ENCODE measurements at places on chromosomes 1 and 21.

DNA sequence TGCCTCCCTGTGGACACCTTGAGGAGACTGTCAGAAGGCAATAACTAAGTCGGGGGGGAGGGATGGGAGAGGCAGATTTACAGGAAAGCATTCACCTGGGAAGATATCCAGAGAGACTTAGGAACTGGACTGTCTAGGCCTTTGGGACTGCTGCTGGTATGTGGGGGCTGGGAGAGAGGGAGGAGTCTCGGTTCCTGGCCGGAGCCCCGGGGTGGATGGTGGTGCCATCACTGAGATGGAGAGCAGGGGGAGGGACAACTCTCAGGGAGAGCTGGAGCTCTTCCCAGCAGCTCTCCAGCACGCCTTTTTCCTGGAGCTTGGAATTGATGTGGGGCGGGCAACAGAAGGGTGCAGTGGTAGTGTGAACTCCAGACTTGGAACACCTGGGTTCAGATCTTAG lies 22.1 kb downstream of the PTPRF start:
- no peak for DNase-seq

GRCh38 chr1:221778535-221779142 lies 36.8 kb upstream of the DUSP10 start:
- no peak for DNase-seq

- no peak for DNase-seq
Measured at GRCh38 chr1:172167796-172168596, 252.5 kb upstream of the C1orf105 start.

DNA sequence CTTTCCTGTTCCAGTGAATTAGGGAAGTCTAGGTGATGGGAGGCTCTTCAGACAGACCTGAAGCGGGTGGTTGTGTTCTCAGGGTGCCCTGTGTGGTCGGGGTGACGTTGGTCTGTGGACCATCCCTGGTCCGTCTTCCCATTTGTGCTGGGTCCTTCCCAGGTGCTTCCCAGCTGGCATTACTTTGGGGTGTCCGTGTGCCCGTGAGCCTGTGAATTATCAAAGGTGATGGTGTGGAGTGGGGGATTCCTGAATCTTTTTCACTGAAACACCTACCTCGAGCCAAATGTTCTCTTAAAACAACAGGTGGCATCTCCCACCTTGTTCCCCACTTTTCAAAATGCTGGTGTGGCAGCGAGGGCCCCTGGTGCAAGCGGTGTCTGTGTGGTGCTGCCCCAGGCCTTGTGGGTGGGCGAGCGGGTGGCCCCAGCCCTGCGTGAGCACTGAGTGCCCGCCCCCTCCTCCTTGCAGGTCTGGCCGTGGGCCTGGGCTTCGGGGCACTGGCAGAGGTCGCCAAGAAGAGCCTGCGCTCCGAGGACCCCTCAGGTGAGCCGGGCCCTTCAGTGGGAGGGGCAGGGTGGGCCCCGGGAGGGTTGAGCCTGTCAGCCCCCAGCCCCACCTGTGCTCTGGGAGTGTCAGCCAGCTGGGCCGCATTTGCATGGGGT lies 37.0 kb downstream of the COQ8A start:
- peak; percentile 11 for DNase-seq

- no peak for DNase-seq
Measured at GRCh38 chr1:26391450-26391849, 18.9 kb upstream of the ZNF683 start.

DNA sequence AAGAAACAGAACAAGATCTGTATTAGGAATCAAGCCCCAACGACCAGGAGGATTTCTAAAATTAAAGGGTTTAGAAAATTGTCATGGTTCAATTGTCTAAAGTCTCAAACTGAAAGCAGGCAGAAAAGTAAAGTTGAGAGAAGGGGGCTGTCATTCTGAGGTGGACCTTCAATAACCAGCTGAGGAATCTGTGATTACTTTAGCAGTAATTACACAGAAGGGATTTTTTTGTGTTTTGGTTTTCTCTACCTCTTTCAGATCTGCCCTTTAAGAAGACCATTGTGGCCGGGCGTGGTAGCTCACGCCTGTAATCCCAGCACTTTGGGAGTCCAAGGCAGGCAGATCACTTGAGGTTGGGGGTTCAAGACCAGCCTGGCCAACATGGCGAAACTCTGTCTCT lies 17.4 kb downstream of the AIDA start:
- no peak for DNase-seq

- DNase-seq, result no peak
Measured at GRCh38 chr1:112676543-112676942, 2.1 kb downstream of the MOV10 start.

DNA sequence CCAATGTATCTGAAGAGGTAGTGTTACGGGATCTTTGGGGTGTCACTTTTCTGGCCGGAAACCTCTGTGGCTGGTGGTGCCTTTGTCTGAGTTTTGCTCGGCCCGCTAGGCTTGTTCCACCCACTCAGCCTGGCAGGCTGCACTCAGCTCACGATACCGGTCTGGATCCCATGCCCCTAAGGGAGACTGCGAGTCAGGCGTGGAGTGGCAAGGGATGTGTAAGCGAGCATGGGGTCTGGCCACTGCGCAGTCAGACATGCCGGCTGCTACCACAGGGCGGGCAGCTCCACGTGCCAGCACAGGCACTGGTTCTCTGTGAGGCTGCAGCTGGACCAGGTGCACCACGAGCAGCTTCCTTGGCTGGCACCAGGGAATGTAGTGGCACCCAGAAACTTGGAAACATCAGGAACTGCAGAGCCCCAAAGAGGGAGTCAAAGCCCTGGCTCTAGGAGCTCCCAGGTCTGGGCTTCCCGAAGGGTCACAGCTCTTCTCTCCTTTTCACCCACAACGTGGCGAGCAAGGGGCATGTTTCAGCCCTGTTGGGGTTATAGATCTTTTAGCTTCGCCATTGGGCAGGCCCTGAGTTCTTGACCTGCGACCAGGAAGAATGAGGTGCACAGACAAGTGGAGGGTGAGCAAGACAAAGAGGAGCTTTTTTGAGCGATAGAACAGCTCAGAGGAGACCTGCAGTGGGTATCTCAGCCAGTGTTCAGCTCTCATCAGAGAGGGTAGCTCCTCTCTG lies 23.8 kb upstream of the LRRC8C start:
- DNase-seq, result no peak

GRCh38 chr1:69451196-69451595 lies 116.5 kb upstream of the LRRC7 start:
- no peak for DNase-seq

DNA sequence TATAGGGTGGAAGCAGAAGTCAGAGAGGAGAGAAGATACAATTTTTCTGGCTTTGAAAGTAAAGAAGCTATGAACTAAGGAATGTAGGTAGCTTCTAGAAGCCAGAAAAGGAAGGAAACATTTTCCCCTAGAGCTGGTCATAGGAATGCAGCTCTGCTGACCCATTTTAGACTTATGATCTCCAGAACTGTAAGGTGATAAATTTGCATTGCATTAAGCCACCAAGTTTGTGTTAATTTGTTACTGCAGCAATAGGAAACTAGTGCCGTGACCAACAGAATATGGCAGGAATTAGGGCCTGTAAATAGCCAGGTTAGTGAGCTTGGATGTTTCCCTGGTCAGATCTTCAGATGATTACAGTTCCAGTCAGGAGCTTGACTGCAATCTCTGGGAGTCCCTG lies 244.3 kb upstream of the C1orf105 start:
- DNase-seq, result no peak

DNA sequence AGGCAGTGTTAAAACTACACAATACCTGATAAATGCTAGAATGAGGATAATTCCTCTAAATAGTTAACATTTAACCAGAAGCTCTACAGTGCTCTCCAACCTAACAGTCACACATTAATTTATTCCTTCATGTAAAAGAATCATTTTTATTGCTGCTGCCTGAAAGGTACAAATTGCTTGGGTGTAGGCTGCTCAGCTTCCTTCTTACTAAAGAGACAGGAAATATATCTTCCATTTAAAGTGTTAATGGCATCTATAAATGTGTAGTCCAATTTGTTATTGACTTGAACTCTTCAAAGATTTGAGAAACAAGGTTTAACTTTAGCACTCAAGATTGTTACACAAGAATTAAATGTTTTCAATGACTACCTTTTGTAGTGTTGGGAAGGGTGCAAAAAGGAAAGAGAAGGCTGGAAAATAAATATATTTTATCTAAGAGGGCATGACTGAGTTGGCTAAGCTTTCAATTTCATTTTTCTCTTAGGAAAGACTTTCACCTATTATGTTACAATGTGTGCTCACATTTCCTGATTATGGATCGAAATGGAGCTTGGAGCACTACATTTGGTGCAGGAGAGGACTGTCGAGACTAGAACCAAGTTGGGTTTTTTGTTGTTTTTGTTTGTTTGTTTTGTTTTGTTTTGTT lies 105.5 kb upstream of the CACYBP start:
- DNase-seq, result no peak

DNA sequence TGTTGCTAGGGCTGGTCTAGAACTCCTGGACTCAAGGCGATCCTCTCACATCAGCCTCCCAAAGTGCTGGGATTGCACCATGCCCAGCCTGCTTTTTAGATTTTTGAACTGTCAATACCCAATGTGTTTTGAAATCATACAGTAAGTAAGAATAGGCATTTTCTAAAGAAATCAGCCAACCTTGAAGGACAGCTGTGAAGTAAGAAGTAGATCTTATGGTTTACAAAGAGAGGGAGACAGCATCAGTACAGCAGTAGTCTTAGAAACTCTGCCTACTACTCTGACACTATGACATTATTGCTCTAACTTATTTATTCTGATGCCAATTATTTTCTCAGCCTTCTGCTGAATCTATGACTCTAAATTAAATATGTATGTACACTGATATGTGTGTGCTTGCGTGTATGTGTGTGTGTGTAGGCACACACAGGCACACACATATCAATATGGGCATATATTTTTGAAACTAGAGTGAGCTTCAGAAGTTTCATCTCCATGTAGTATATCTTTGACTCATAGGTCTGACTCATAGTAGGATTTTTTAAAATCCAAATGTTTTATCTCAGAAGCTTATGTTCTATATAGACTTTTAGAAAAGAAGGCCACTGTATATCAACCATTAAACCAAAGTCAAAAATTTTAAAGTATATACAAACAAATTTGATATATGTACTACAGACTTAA lies 140.4 kb downstream of the COL24A1 start:
- no peak for DNase-seq

- DNase-seq, result no peak
Measured at GRCh38 chr1:34740161-34740868, 14.5 kb upstream of the GJB5 start.

DNA sequence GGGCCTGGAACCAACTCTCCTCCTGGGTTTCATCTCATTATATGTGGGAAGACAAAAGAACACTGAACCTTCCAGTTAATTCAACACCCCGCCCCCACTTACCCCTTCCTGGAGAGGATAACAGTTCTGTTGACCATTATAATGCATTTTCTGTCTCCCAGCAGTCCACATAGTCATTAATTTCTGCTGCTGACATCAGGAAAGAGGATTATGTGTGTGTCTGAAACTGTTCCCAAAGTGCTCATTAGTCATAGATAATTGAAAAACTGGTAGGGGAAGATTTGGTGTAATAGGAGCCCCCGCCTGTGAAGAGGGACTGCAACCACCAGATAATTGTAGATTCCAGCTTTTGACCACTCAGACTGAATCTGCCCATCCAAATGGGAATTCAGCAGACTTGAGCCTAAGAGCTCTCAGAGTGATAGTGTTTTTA lies 208.7 kb downstream of the FGGY start:
- DNase-seq, result no peak

GRCh38 chr1:92094090-92094489 lies 13.9 kb downstream of the BTBD8 start:
- no peak for DNase-seq

DNA sequence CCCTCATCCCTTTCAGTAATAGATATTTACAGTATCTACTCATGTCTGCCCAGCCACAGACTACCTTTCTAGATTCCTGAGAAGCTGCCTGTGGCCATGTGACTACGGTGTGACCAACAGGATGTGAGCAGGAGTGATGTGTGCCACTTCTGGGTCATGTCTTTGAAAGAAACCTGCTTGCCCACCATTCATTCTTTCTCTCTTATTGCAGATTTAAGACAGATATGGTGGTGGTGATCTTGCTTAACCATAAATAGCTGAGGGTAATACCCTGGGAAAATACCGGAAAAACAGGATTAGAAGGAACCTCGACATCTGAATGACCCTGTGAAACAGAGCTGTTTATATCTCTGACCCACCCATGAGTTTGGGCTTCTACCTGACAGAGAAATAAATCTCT lies 41.6 kb upstream of the GUCA2A start:
- no peak for DNase-seq

- peak; percentile 40 for DNase-seq
Measured at GRCh38 chr1:15501208-15502032, 22.6 kb downstream of the CASP9 start.

GRCh38 chr1:19797827-19798226 lies 1.9 kb downstream of the TMCO4 start:
- no peak for DNase-seq

DNA sequence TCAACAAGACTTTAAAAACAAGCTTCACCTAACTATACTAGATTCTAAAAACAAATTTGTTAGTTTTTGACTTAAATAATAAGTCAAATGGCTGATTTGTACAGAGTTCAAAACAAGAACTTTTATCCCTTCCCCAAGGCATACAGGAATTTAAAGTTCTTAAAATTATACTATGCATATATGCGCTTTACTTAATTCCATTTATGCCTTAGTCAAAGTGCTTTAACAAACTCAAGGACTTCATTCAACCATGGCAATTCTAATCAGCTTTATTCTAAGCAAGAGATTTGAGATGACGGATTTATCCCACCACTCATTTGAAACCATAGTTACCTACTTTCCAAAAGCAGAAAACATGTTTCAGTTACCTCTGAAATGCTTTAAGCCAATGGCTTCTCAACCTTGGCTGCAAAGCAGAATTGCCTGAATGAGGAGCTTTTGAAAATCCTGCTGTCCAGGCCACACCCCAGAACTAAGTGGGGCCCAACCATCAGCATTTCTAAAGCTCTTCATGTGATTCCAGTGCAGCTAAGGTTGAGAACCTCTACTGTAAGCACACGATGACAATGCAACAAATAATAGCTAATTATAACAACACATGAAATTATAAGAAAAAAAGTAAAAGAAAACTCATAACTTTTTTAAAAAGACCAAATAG lies 44.6 kb downstream of the TTLL7 start:
- no peak for DNase-seq

- DNase-seq, result no peak
Measured at GRCh38 chr1:239617731-239618130, 231.4 kb downstream of the CHRM3 start.

DNA sequence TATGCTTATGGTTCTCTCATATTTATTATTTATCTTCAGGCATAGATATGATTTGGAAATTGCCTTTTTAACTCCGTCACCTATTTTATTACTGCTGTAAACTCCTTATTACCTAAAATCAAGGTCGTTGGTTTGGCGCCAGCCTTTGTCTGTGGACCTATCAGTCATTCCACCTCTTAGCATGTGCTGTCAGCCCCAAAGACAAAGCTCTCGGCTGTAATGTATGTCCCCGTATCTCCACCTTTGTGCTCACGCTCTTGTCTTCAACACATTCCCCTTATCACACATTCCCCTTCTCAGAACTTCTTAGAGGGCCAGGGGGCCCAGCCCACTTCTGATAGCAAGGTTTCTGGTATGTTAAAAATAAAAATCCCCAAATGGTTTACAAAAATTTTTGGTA lies 342.2 kb downstream of the RYR2 start:
- no peak for DNase-seq

GRCh38 chr1:70228670-70229069 lies 7.5 kb downstream of the SRSF11 start:
- no peak for DNase-seq
